ENCODE measurements at places on chromosomes 16 and 17.

GRCh38 chr16:84059946-84060901 lies 17.6 kb upstream of the SLC38A8 start:
- DNase-seq, result no peak

GRCh38 chr17:32684087-32684958 lies 192.6 kb downstream of the MYO1D start:
- DNase-seq, result no peak

DNA sequence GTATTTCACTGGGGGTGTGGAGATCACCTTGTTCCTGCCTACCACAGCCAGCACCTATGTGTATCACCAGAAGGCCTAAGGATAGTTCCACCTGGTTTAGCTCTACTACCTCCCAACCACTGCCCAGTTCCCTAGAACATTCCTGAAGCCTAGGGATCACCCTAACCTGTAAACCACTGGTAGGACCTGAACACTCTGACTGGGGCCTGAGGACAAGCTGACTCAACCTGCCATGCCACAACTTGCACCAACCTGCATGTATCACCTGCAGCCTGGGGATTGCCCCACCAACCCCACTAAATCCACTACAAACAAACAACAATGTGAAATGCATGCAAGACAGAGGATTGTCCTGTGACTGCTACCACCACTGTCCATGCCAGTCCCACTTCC lies 128.1 kb downstream of the KIF2B start:
- DNase-seq, result no peak

DNA sequence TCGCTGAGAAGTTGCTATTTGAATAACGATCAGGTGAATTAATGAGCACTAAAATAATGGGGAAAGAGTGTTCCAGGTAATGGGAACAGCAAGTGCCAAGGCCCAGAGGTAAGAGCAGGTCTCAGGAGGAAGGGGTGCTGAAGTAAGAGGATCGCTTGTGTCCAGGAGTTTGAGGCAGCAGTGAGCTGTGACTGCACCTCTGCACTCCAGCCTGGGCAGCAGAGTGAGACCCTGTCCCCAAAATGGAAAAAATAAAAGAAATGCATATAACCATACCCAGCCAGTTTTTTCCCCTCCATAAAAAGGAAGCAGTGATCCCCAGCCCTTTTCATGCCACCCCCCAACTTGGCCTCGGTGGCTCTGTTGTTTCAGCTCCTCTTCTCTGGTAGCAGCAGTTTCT lies 16.8 kb upstream of the HAS3 start:
- DNase-seq, result no peak

DNA sequence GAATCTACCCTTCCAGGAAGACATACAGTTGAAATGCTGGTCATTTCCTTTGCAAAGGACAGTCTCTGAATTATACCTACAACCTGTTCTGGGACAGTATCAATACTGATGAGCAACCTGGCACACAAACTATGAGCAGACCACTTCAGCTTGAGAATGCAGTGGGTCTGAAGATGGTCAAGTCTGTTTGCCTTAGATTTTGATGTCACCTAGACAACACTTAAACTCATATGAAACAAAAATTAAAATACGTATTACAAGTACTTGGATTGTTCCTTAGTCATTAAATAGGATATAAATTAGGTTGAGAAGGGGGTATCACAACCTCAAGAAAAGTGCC lies 3.5 kb downstream of the SRSF2 start:
- DNase-seq, result no peak

DNA sequence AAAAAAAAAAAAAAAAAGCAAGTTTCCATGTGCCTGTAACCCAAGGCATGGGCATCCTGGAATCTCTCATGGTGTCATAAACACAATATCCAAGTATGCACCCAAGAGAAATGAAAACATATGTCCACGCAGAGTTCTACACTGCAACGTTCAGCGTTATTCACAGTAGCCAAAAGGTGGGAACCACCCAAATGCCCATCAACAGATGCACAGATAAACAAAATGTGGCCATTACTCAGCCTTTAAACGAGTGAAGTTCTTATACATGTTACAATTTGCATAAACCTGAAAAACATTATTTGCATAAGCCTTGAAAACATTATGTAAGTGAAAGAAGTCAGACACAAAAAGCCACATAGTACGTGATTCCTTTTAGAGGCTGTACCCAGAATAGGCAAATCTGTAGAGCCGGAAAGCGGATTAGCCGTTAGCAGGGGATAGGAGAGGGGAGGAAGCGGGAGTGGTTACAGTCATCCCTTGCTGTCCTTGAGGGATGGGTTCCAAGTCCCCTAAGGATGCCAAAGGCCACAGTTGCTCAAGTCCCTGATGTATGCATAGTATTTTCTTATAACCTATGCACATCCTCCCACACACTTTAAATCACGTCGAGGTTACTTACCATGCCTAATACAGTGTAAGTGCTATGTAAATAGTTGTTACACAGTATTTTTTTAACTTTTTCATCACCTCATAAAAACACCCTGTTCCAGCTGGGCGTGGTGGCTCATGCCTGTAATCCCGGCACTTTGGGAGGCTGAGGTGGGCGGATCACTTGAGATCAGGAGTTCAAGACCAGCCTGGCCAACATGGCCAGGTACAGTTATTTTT lies 47.3 kb upstream of the DNAH17 start:
- DNase-seq, result no peak

GRCh38 chr17:34059423-34060220 lies 195.5 kb upstream of the CCL2 start:
- DNase-seq, result no peak

- no peak for DNase-seq
Measured at GRCh38 chr16:3736116-3736515, 18.8 kb upstream of the TRAP1 start.

- no peak for DNase-seq
Measured at GRCh38 chr17:74362810-74363498, 1.3 kb upstream of the BTBD17 start.

- DNase-seq, result peak; percentile 94
Measured at GRCh38 chr16:81403601-81404391, 40.8 kb upstream of the CMIP start.

- DNase-seq, result no peak
Measured at GRCh38 chr17:19485800-19486340, 47.8 kb upstream of the SLC47A1 start.

DNA sequence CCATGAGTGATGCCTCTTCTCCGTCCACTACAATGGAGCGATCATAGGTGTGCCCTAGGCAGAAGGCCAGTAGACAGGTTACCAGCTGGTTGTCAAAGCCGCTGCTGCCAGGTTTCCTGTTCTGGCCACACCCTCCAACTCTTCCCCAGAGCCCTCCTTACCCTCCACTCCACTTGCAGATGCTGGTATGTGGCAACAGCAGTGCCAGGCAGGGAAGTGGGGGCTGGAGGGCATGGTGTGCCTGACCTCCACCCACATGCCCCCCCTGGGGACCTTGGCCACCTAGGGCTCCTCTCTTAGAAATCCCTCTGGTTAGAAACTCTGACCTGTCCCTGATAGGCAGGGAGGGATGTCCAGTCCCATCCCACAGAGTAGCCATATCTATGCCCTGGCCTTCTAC lies 1.5 kb downstream of the RRAD start:
- no peak for DNase-seq

GRCh38 chr17:10398352-10398751 lies 23.4 kb downstream of the MYH8 start:
- no peak for DNase-seq

DNA sequence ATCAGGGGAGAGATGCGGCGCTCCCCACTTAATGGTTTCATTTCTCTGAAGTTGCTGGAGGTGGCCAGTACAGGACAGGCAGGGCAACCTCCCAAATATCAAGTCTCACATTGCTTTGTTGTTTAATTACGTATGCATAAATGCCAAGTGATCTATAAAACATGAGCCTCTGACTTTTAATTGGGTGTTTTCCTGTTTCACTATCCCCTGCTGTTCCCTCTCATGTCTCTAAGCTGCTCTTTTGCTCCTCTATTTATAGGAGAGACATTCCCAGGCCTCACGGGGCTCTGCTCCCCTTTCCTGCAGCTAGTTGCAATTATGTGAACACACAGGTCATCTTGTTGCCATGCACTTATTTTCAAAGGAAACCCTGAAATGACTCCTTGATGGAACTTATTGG lies 1173.5 kb upstream of the GOT2 start:
- no peak for DNase-seq

DNA sequence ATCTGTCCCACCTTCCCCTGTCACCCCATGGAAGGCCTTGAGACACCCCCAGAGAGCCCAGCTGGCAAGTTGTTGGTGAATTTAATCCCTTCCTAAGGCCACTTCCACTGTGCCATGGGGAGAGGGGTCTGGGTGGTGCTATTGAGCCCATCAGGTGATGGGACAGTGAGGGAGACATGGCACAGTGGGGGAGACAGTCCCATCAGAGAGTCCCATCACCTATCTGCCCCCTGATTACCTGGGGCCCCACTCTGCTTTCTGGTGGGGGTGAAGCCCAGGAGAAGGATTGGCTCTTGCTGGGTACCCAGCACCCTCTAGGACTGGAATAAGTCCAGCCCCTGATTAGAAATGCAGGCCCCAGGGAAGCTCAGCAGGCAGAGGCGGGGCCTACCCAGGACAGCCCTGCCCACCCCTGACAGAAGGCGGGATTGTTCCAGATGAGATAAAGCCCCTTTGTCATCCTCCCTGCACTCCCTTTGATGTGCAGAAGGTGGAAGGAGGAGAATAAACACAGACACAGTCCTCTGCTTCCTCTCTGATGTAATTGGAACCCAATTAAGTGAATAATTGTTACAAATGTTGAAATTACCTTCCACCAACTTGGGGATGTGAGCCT lies 18.9 kb downstream of the TMEM132E start:
- DNase-seq, result no peak

GRCh38 chr17:53628011-53628410 lies 194.7 kb upstream of the KIF2B start:
- no peak for DNase-seq

DNA sequence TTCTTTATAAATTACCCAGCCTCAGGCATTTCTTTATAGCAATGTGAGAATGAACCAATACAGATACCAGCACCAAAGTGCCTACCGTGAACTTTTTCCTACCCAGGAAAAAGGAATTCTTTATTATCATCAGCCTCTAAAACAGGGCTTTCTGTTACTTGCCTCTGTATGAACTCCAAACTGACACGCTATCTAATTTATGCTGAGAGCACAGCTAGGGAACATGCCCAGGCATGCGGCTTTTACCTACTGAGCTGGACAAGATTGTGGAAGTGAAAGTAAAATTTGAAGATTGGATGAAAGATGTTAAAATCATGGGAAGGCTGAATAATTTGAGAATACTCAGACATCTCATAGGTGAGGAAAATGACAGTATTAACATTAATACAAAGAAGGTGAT lies 24.4 kb upstream of the ADCY9 start:
- peak; percentile 46 for DNase-seq

GRCh38 chr16:85936816-85937215 lies 37.9 kb downstream of the IRF8 start:
- DNase-seq, result no peak

DNA sequence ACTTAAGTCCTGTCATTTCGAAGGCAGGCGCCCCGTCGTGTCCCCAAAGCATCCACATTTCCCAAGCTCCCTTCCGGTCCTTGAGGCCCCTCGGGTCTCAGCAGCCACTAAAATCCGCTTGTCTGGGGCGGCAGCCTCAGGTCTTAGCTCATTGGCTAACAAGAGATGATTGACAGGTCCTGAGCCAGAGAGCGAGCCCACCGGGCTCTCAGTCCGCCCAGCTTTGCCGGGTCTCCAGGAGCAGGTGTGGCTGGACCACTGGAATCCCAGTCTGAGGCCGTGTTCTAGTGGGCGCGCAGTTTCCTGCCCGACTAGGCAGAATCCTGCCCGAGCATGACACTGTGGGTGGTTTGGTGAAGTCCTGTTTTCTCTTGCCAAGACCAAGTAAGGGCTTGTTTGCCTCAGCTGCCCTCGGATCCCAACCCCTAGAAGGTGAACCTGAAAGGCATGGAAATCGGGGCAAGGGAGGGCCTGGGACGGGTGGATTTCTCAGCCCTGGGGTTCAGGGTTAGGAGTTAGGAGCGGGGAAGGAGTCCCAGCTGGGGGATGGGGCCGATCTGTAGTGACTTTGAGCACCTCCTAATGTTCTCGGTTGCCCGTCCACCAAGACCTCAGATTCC lies 42.8 kb downstream of the MRC2 start:
- DNase-seq, result no peak

- DNase-seq, result no peak
Measured at GRCh38 chr17:50588391-50589049, 28.0 kb downstream of the CACNA1G start.

DNA sequence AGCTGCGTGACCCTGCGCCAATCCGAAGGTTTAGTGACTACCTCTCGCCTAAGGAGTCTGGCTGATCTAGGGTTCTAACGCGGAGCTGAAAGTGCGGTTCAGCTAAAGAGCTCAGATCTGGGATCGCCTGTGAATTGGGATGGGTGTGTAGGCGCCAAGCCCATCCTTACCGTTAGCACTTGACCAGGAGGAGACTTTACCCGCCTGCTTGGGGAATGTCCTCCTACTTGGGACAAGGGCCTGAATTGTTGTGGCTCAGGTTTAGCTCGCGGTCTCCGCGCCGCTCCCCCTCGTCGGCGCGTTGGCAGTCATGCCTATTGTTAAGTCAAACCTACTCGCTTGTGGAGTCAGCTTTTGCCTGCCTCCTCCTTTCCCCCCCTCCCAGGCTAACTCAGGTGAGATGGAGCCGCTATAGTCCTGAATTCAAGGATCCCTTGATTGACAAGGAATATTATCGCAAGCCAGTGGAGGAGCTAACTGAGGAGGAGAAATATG lies 480 bp downstream of the MRPS7 start:
- DNase-seq, result no peak

GRCh38 chr16:88523309-88524161 lies 46.7 kb upstream of the ZC3H18 start:
- DNase-seq, result no peak

DNA sequence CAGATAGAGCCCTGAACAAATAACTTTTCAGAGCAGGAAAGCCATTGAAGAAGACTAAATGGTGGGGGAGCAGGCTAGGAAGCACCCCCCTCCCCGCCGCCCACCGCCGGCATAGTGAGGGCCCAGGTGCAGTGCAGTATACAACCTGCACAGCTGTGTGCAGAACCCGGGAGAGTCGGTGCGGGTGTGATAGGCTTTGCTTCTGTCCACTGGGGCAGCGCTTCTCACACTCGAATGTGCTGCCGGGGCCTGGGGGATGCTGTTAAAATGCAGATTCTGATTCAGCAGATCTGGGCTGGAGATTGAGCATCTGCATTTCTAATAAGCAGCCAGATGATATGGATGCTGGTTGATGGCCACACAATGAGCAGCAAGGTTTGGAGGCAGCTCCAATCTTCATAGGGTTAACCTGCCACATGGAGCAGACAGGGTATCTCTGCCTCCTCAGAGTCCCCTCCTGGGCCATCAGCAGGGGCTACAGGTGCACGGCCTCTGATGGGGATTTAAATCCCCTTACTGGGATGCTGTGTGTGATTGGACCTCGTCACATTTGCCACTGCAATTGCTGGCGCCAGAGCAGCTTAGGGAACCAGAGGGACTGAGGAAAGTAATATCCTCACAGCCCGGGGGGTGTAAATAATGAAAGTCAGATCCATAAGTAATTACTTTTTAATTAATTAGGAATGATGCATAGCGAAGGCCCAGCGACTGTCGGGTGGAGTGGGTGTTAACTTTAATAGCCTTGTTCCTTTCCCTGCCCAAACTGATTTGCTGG lies 172.0 kb upstream of the RPL38 start:
- no peak for DNase-seq
